NCI-H524 (cell line): ENCODE measurements at places on chromosomes 12 and 14.

DNA sequence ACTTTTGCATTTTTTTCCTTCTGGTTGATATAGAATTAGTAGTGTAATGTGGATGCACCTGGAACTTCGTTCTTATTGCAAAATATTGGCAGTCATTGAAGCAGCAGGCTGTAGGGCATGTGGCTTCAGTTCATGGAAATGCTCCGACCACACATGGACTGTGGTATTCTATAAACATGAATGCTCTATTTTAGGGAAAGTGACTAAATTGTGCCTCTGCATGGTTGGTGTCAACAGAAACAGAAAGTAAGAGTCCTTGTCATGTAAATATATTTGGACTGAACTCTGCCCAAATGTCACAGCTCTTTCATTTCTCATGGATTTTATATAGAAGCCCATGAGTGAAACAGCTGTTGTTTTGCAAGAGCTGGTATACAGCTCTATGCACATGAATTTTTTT lies 917.0 kb downstream of the LRFN5 start:
- no peak for DNase-seq

GRCh38 chr12:60100160-60100559 lies 504.3 kb downstream of the SLC16A7 start:
- DNase-seq: no peak

DNA sequence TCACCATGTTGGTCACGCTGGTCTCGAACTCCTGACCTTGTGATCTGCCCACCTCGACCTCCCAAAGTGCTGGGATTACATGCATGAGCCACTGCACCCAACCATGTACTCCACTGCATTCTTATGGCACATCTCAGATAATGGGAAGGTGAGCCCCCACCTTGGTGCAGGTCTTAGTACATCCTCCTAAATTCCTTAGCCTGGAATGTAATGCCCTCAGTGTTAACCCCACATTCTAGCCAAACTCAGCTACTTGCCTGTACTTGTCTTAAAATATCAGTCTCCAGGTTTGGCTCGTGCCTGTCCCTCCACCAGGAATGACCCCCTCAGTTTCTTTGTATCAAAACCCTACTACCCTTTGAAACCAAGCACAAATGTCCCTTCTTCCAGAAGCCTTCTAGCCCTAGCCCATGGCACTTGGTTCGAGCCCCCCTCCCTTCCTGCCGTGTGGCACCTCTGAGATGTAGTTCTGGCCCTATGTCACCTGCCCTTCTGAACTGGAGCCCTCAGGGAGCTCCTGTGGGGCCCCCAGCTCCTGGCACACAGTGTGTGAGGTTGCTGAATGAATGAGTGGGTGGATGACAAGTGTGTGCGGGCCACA lies 8.4 kb downstream of the KCNH3 start:
- DNase-seq: no peak

DNA sequence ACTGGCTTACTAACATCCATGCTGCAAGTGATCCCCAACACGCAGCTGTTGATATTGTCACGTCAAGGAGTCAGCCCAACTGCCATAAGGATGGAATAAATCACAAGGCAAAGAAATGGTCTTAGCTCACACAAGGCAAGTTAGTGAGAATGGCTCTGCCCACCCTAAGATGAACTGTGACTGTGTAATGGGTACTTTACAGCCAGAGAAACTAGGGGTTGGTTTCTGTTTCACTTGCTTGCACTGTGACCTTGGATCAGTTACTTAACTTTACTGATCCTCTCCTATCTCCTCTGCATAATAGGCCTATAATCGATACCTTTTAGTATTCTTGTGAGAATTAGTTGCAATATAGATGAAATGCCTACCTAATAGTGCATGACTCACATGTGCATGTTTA lies 52.2 kb upstream of the ANO2 start:
- DNase-seq: no peak

GRCh38 chr12:68904351-68904962 lies 28.5 kb downstream of the CPM start:
- DNase-seq: no peak

- DNase-seq: no peak
Observed at GRCh38 chr14:90489916-90490719, 93.3 kb downstream of the CALM1 start.

GRCh38 chr12:98743362-98743953 lies 98.4 kb downstream of the APAF1 start:
- peak; percentile 39 for DNase-seq

DNA sequence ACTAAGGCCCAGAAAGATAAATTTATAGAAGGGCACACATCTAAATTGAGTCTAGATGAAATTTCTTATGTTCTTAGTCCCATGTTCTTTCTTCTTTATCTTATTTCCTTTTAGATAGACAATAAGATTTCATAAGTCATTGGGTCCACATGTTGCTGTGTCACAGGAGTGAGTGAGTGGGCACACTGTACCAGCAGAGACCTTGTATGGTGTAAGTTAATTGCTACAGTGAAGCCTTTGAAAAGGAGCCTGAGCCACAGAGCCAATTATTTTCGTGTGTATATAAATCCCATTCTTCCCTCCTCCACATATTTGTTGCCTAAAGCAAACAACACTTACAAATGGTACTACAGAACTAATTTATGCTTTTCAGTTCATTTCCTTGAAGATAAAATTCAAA lies 79.1 kb downstream of the GRIP1 start:
- no peak for DNase-seq

- peak; percentile 76 for DNase-seq
Observed at GRCh38 chr14:99270458-99271220, 1.4 kb downstream of the BCL11B start.

DNA sequence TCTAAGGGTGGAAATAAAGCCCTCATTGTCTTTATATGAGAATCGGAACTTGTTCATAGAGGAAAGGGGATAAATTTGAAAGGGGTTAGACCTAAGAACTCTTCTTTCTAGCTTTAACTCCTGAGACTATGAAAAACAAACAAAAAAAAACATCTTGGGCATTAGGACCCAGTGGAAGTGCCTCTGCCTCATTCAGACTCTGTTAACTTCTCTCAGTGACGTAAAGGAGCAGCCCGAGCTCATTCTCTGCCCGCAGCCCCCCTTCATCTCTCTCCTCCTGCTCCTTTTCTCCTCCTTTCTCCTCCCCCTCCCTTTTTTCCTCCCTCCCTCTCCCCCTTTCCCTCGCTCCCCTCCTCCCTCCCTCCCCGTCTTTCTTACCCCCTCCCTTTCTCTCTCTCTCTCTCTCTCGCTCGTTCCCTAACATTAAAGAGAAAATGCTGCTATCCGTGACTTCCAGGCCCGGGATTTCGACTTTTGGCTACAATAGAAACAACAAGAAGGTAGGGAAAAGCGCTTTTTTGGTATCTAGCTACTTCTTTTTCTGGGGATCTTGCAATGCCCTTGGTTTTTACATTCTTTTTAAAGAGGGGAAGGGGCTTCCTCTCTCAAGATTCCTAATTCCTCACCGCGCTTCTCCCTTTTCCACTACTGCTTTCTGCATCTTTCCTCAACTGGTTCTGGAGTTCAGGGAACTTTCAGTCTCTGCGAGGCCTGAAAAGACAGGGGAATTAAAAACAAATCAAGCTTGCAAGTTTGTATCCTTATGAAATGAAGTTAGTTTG lies at the start of gene RBMS2:
RBMS2 (plus strand) TSS at position 231 of the 782 bp plus-strand sequence; CDS start at position 435, 204 bp downstream.
- peak; percentile 57 for DNase-seq

- no peak for DNase-seq
Observed at GRCh38 chr12:30870491-30871265, 55.9 kb upstream of the TSPAN11 start.

DNA sequence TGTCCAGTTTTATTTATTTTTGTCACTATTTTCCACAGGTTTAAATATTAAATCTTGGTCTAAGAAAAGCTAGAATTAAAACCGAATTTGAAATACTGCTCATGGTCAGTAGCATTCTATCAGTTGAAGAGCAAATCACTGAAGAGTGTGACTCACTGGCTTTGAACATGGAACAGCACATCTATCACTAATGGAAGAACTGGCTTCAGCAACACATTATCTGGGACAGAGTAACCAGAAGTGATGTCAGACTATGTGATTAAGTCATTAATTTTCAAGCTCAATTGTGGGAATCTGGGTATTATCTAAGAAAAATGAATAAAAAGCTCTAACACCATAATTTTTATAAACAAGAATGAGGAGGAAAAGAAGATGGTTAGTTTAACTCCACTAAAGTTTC lies 527.5 kb downstream of the TMTC2 start:
- no peak for DNase-seq

- DNase-seq: peak; percentile 95
Observed at GRCh38 chr14:34872822-34873588, 2.2 kb downstream of the BAZ1A start.

DNA sequence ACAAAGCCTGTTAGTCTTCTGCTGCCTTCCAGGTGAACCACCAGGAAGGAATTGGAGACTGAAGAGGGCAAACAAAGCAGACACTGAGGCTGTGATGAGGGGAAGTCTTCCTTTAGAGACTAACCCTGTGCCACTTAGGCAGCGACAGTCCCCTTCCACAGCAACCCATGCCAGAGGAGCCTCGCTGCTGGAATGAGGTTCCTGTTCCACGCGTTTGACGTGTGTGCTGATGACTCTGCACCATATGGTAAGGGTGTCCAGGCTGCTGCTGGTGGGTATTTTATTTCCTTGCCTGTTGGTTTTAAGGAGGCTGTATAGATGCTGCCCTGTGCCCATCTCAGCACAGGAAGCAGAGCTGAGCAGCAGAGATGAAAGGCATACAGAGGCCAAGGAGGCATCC lies 361.9 kb upstream of the FKBP4 start:
- no peak for DNase-seq

DNA sequence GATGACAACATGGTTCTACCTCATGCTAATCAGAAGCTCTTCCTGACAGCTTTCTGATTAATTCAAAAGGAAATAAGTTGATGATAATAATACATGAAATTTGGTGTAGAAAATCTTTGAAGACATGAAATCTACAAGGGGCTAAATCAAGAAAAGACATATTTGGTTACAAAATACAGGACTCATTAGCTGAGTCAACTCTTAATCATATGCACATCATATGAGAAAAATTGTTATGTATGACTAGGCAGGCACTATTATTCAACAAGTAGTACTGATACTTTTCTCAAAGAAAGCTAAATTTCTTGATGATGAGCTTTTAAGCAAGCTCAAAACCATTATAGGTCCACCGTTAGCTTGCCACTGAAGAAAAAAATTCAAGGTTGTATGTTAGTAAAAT lies 7.1 kb downstream of the ABCC9 start:
- DNase-seq: no peak

DNA sequence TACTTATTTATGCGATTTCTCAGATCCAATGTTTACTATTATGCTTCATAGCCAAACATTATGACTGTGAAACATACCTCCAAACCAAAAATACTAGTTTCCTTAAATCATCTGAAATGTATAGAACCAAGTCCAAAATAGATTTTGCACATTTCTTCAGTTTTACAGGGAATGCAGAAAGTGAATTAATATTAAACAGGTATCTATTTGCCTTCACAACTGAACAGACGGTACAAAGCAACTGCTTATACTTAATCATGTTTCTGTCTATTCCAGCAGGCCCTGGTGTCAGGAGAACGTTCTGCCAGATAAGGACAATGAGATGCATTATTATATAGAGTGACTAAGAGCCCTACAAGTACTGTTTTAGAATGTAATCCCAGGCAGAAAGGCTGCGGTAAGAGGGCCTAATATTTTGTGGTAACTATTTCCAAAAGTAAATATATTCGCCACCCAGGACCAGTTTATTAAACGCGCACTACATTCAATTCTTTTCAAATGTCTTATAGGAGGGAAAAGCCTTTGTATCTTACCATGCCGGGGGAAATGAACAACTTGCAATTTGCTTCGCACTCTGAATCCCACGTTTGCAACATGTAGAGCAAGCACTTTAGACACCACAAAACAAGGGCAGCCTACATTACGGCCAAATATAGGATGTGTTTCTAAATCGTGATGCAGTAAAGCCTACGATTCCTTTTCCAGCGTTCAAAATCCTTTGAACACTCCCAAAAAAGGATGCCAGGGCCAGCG lies 1.5 kb downstream of the CORO1C start:
- peak; percentile 54 for DNase-seq

DNA sequence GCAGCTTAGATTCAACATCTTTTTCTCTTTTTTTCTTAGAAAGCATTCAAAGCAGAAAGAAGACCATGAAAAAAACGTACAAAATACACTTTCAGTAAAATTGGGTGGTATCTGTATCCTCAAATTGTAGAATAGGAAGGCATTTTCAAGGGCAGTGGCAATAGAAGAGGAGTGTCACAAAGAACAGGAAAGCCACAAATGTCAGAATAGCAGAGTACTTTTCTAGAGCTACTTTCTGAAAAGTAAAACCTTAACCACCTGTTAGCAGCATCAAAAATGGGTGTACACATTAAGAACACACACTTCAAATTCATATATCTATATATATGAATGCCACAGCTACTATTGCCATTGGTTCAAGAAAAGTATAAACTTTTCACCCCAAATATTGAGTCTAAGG lies 412.1 kb upstream of the DCN start:
- DNase-seq: no peak

- no peak for DNase-seq
Observed at GRCh38 chr12:11771356-11771755, 121.9 kb downstream of the ETV6 start.

- no peak for DNase-seq
Observed at GRCh38 chr14:100028990-100029677, 36.1 kb upstream of the EVL start.

GRCh38 chr12:123712780-123713319 lies 697 bp downstream of the ATP6V0A2 start:
- peak; percentile 14 for DNase-seq

DNA sequence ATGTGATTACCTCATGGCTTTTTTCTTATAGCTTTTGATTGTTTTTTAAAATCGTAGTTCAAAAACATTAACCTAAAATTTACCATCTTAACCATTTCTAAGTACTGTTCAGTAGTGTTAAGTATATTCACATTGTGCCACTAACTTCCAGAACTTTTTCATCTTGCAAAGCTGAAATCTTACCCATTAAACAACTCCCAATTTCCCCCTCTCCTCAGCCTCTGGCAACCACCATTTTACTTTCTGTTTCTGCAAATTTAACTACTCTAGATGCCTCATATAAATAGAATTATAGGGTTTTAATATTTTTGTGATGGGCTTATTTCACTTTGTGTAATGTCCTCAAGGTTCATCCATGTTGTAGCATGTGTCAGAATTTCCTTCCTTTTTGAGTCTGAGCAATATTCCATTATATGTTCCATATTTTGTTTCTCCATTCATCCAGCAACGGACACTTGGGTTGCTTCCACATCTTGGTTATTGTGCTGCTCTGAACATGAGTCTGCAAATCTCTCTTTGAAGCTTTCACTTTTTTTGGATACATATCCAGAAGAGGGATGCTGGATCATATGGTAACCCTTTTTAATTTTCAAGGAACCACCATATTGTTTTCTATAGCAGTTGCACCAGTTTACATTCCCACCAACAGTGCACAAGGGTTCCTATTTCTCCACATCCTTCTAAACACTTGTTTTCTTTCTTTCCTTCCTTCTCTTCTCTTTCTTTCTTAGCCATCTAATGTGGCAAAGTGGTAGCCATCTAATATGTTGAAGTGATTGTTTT lies 5.0 kb downstream of the HIF1A start:
- no peak for DNase-seq

DNA sequence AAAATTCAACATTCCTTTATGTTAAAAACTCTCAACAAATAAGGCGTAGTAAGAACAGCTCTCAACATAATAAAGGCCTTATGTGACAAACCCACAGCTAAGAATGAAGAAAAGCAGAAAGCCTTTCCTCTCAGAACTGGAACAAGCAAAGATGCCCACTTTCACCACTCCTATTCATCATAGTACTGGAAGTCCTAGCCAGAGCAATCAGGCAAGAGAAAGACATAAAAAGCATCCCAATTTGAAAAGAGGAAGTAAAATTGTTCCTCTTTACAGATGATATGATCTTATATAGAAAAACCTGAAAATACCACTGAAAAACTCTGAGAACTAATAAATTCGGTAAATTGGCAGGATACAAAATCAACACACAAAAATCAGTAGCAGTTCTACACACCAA lies 52.1 kb downstream of the STON2 start:
- DNase-seq: no peak

GRCh38 chr12:107322063-107322462 lies 228.7 kb upstream of the CRY1 start:
- no peak for DNase-seq
